ENCODE measurements at places on chromosomes 7 and 10.
A peak's percentile ranks its signal among the peaks of the same experiment; 100 is the strongest.

GRCh38 chr7:148146346-148146745, 444.2 kb upstream of the C7orf33 start:
- no peak for DNase-seq

- no peak for DNase-seq
Measured at GRCh38 chr10:86062647-86063145, 303.9 kb downstream of the GRID1 start.

- no peak for DNase-seq
Measured at GRCh38 chr7:2753148-2753547, 65.1 kb downstream of the AMZ1 start.

DNA sequence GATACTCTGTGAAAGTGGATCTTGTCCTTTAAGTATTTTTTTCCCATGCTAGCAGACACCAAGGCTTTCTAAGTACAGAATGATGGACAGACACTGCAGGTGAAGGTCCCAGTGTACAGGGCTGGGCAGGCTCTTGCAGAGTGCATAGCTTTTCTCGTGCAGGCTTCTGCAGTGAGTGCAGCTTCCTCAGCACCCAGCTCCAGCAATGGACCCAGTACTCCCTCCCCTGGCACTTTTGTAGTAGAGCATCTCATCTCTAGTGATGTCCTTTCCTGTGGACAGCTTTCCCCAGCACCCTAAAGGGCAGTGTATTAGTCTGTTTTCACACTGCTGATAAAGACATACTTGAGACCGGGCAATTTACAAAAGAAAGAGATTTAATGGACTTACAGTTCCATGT, 104.3 kb downstream of the CUL2 start:
- DNase-seq, result peak; percentile 60

DNA sequence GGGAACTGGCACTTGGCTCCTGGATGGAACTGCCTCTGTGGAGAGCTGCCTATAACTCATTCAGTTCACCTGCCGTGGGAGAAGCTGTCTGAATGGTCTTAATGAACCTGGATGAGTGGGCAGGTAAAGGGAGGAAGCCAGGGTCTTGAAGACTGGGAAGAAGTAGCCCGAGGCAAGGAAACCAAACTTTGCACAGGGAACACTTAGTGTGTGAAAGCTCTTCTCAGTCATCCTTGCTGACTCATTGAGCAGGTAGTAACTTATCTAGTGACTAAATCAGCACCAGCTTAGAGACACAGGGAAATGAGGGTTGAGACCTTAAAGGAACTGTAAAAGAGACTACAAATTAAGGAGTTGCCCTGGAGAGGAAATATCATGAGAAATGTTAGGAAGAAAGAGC, 9.9 kb downstream of the LRRC4 start:
- no peak for DNase-seq

- DNase-seq, result no peak
Measured at GRCh38 chr7:125396466-125397151, 467.0 kb upstream of the POT1 start.

GRCh38 chr7:10085231-10085630, 888.4 kb upstream of the PHF14 start:
- no peak for DNase-seq

DNA sequence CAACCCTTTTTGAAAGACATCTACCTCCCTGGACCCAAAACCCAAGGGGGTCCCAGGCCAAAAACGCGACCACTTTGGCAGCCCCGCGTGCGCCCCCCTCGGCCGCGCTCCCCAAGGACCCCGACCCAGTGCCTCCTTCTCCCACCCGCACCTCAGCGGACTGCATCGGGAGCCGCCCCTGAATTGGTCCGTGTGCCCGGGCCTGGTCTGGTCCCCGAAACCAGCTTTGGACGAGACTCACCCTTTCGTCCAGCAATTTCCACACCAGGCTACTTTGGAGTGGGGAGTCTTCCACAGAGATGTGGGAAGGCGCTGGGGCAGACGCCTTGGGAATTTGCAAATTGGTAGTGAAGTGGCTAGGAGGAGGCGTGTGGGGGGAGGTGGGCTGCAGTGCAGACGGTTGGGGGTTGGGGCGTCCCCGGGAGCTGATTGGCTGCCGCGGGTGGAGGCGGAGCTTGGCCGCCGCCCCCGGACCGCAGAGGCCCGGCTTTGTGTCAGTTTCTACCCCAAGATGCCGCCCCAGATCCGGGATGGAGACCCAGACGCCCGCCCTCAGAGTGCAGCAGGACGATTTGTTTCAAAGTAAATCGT, 16.9 kb downstream of the TCAF1 start:
- DNase-seq, result peak; percentile 90

DNA sequence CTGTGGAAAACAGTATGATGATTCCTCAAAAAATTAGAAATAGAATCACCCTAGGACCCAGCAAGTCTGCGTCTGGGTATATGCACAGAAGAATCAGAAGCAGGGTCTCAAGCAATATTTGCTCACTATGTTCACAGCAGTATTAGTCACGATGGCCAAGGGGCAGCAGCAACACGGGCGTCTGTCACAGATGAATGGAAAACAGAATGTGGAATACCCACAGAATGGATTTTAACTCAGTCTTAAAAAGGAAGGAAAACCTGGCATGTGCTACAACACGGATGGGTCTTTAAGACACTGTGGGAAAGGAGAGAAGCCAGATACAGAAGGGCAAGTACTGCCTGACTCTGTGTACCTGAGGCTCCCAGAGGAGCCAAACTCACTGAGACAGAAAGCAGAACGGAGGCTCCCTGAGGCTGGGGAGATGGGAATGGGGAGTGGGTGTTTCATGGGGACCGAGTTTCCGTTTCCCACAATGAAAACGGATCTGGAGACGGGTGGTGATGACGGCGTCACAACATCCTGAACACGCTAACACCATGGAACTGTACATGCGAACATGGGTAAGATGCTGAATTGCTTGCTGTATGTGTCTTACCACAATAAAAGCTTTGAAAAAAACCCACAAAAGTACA, 36.7 kb upstream of the INPP5A start:
- DNase-seq, result no peak

DNA sequence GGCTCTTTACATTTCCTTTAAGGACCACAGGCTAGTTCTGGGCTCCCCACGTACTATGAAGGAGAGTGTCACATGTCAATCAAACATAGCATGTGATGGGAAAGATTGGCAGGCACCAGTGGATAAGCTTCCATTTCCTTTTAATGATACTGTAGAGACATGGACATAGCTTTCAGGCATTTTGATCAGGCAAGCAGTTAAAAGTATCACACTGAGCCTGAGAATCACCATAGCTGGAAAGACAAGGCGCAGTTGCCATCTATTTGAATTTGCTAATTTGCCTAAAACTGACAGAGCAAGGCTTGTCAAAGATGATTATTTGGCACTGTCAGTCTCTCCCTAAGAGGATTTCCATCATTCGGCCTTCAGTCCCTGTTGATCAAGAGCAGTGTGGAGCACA, 263.4 kb upstream of the TAC1 start:
- no peak for DNase-seq

- peak; percentile 69 for DNase-seq
Measured at GRCh38 chr10:93816123-93816747, 58.5 kb downstream of the LGI1 start.

GRCh38 chr10:106799776-106800175, 364.7 kb downstream of the SORCS1 start:
- no peak for DNase-seq

DNA sequence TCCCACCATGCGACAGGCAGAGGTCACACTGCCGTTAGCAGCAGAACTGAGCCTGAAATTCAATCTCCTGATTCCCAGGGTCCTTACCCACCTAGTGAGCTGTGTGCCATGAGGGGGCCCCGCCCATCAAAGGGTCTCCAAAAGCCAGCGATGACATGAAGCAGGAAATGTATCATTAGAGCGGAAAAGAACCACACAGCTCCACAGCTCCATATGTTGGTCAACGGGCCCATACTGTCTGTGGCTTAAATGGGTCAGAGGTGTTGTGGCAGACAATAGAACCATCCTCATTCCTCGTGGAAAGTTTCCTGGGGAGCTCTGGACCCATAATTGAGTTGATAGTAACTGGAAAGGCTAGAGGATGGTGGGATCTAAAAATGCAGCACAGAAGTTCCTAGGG, 68.1 kb upstream of the PODXL start:
- no peak for DNase-seq

- DNase-seq, result no peak
Measured at GRCh38 chr7:163971-164881, 28.1 kb upstream of the FAM20C start.

DNA sequence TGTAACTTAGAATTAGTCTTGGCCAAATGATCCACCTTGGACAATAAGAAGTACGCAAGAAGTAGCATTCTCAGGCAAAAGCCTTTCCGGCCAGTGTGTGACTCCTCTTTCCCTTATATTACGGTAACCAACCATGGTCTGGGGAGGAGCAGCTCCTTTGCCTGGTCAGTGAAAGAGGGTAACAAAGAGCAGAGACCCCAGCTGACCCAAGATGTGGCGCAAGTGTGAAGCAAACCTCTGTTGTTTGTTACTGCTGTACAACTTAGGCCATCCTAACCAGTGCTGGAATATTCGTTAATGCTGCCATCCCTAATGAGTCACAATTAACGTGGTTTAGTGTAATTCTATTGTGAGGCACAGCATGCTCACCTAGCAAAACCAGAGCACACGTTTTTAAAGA, 44.0 kb downstream of the HIPK2 start:
- no peak for DNase-seq

Data from H9 (cell line).